ENCODE measurements at places on chromosomes 5 and 9.

- DNase-seq: no peak
Measured at GRCh38 chr9:127267793-127268525, 3.4 kb downstream of the GARNL3 start.

DNA sequence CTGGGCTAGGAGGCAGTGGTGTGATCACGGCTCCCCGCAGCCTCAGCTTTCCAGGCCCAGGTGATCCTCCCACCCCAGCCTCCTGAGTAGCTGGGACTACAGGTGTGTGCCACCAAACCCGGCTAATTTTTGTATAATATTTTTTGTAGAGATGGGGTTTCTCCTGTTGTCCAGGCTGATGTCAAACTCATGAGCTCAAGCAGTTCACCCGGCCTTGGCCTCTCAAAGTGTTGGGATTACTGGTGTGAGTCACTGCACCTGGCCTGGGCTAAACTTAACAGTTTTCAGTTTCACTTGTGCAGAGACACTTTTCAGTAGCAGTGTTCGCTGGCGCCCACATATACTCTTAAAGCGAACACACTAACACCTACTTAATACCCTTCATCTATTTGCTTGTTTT, 205.6 kb upstream of the ZNF608 start:
- no peak for DNase-seq

- DNase-seq: no peak
Measured at GRCh38 chr5:4857761-4858160, 282.4 kb upstream of the ADAMTS16 start.

GRCh38 chr9:97842960-97843359, 10.1 kb upstream of the FOXE1 start:
- no peak for DNase-seq

Measured in right lobe of liver (tissue), 6 donors.